Kasumi-1 (cell line): ENCODE measurements at places on chromosomes 2 and 18.

DNA sequence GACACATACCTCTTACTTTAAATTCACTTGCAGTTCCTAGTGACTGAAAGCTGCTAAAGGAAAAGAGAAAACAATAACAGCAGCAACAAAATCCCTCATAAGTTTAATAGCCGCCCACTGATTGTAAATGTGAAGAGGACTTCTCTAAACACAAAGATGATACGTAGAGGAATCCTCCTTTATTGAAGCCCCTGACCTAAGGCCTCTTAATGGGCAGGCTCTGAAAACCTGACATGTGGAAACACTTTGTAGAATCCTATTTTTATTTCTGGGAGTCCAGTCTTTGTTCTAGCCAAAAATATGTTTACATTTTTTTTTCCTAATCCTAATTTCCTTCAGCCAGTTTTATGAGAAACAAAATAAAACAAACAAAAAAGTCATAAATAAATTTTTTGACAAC is 1277.7 kb upstream of the CELF4 start:
- DNase-seq = no peak

GRCh38 chr2:218146056-218146455 is 20.2 kb downstream of the CXCR2 start:
- no peak for DNase-seq

DNA sequence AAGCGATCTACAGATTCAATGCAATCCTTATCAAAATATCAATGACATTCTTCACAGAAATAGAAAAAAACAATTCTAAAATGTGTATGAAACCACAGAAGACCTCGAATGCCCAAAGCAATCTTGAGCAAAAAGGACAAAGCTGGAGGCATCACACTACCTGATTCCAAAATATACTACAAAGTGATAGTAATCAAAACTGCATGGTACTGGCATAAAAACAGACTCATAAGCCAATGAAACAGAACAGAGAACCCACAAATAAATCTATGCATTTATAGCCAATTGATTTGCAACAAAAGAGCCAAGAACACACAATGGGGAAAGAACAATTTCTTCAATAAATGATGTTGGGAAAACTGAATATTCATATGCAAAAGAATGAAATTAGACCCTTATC is 99.2 kb downstream of the POLR1A start:
- no peak for DNase-seq

- no peak for DNase-seq
These were observed 56.1 kb upstream of the SOS1 start for GRCh38 chr2:39176997-39177396.

DNA sequence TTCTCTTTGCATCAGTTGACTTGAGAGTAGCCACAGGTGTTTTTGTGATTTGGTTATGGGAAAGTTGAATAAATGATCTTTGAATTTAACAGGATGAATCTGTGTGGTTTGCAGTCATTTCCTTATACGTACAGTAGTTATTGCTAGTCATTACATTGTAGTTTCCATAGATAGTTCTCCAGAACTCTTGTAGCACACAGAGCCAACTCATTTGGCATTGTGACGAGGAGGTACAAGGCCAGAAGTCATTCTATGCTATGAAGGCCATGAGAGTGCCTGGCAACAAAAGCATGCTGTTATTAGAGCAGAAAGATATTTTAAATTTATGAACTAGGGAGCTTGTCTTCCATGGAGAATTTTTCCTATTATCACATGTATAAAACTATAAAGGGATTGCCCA is 973.0 kb upstream of the CHAC2 start:
- no peak for DNase-seq

- DNase-seq = no peak
These were observed 22.9 kb downstream of the ITGB1BP1 start for GRCh38 chr2:9400268-9401058.

DNA sequence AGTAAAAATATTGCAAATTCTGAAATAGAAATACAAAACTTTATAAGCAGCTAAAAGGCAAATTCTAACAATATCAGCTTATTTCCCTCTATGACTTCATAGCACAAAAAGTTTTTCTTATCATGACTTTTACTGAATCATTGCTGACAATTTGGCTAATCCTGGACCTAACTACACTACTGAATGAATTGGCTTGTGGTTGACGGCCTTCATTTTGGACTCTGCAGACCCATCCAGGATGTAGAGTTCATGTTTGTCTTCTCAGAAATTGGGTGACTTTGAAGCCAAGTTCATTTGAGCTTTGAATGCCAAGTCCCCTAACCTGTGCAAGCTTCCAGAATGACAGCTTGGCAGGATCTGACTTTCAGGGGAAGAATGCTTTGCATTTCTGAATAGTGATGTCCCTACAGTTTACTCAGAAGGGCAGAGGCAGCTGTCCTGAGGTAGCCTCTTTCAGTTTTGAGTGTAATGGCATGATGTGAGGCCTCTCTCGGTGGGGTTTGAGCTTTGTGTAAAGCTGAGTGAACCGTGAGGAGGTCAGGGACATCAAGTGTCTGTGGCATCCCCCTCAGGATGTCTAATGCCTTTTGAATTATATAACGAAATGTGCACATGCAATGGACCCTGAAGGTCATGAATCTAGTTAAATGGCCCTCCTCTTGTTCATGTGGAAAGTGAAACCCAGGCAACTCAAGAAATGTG is 48.0 kb downstream of the EFEMP1 start:
- DNase-seq = no peak

- no peak for DNase-seq
These were observed 130.1 kb upstream of the DAPL1 start for GRCh38 chr2:158664987-158665386.

- DNase-seq = no peak
These were observed 10.2 kb downstream of the XDH start for GRCh38 chr2:31404302-31404701.

GRCh38 chr2:172894689-172895387 is 159.2 kb downstream of the RAPGEF4 start:
- DNase-seq = no peak

DNA sequence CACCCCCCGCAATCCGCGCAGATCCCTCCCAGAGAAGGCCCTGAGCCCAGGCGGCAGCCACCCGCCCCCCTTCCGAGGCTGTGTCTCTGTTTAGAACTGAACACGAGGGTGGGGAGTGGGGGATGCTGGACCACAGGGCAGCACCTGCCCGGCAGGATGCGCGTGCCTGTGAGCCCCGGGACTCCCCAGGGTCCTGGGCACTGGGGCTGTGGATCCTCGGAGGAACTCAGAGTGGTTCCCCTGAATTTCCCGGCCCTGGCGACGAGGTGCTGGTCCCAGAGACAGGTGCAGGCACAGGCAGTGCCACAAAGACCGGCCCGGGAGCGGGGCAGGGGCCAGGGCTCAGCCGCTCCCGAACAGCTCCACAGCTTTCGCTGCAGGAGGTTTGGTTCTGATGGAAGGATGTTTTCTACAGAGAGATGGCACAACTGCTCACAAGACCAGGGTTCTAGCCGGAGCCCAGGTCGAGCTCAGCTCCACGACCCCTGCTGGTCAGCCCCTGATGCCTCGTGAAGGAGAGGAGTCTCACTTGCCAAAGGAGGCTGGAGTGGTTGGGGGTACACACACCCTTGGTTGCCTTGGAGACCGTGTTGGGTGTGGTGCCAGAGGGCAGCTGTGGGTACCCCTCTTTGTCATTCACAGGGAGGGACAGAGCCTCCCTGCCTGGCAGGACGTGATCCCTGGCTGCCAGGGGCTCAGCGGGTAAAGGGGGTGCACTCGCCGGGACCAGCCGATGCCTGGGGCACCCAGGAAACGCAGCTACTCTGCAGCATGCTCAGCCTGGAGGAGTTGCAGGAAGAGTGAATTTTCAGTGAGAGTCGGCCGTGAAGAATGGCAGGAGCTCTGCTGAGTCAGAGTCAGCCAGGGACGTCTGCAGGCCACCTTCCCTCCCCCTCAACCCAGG is 4.4 kb upstream of the NEU4 start:
- DNase-seq = peak; percentile 36
